NCI-H510A treated with DMSO at 0.1 percent for 48 hours (cell line): ENCODE measurements at places on chromosomes 2 and 18.

GRCh38 chr2:105915005-105915558 lies 170.4 kb downstream of the NCK2 start:
- no peak for DNase-seq

DNA sequence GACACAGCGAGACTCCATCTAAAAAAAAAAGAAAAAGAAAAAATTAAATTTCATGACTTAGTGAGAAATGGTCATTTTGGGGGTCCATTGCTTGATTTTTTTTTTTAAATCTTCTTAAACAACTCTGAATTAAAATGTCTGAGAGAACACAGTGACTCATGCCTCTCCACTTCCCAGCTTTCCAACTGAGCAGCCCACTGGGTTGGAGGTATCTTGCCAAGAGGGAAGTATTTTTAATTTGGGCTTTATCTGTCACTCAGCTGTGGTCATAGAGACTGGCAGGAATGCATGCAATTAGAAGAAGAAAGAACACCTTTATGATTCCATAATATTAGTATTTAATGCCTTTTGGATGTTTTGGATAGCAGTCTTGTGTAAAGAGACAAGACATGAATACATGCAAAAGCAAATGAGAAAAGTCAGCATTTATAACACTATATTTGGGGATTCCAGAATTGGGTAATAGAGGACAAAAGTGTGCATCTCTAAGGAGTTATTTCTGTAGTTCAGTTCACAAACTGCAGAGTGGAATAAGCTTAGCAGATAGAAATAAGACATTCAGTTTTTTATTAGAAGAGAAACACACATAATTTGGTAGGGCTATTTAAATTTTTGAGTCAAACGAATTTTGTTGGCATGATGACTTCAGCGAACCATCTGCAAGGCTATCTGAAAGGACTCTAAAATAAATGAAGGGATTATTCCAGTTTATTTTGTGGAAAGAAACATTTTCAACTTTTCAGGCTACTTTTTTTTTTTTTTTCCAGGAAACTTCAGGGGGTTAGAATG lies 254.8 kb downstream of the TGIF1 start:
- DNase-seq: no peak

DNA sequence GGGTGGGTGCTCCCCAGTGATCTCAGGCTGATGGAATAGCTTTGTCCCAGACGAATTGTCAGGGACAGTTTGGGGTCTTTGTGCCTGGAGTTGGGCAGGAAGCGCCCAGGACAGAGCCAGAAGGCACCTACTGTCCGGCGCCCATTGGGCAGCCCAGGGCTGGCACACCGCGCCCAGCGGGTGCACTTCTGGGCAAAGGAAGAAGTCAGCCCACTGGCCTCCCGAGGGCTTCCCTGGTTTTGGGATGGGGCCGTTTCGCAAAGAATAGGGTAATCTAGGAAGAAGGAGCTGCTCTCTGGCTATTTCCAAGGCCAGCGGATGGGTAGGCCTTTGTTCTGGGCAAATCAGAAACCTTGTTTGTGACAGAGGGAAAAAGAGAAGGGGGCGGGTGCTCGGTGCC lies 3.5 kb upstream of the SIX2 start:
- no peak for DNase-seq

GRCh38 chr2:71500426-71501079 lies 47.2 kb downstream of the DYSF start:
- no peak for DNase-seq

DNA sequence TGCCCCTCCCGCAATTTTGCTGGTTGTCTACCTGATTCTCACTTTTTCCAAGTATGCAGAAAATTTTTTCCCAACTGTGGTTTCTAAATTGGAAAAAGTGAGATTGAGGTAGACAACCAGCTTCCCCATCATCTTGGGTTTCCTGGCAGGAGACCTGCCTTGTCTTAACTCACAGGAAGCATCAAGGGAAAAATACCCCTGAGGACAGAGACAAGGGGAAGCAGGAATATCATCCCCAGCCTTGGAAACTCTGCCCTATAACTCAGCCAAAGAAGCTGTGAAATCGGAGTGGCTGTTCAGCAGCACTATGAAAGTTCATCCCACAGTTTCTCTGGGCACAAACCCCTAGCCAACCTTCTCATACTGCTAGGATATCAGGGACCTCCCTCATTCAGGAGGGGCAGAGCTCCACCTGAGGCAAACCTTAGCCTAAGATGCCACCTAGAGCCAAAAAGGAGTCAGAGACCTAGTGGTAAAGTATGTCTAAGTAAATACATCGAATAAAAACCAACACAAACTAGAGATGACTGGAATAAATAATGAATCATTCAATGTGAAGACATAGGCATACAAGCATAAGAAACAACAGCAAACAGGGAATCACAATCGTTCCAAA lies 68.2 kb downstream of the ZSWIM2 start:
- no peak for DNase-seq

- DNase-seq: no peak
Observed at GRCh38 chr18:79685281-79685680, 5.7 kb downstream of the CTDP1 start.

- DNase-seq: no peak
Observed at GRCh38 chr2:96359310-96359709, 23.7 kb downstream of the NCAPH start.

GRCh38 chr2:17971531-17972125 lies 93.2 kb downstream of the KCNS3 start:
- no peak for DNase-seq

- no peak for DNase-seq
Observed at GRCh38 chr2:185475914-185476313, 262.7 kb upstream of the FSIP2 start.

- DNase-seq: no peak
Observed at GRCh38 chr18:3906116-3906750, 456.3 kb downstream of the TGIF1 start.

DNA sequence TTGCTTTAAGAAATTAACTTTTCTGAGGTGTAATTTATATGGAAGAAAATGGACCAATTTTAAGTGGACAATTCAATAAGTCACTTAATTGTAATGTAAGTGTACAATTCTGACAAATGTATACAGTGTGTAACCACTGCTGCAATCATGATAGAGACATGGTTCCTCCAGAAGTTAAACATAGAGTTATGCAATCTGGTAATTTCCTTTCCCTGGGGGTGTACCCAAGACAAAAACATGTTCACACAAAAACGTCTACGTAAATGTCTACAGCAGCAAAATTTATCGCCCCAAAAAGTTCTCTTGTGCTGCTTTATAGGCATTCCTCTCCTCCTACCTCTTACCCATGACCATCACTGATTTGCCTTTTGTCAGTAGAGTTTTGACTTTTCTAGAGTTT lies 141.5 kb downstream of the AQP4 start:
- no peak for DNase-seq

- DNase-seq: no peak
Observed at GRCh38 chr2:55163274-55163721, 68.8 kb downstream of the CLHC1 start.

GRCh38 chr2:161983331-161983651 lies 90.7 kb downstream of the DPP4 start:
- DNase-seq: no peak

GRCh38 chr2:42854207-42854818 lies 61.9 kb upstream of the HAAO start:
- DNase-seq: no peak

GRCh38 chr2:221255862-221256261 lies 316.2 kb downstream of the EPHA4 start:
- DNase-seq: peak; percentile 19

DNA sequence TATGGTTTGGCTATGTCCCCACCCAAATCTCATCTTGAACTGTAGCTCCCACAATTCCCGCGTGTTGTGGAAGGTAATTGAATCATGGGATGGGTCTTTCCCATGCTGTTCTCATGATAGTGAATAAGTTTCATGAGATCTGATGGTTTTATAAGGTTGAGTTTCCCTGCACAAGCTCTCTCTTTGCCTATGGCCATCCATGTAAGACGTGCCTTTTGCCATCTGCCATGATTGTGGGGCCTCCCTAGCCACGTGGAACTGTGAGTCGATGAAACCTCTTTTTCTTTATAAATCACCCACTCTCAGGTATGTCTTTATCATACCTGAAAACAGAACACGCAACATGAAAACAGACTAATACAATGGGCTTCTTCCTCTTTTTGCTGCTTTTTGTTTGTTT lies 11.2 kb upstream of the C1D start:
- DNase-seq: no peak

GRCh38 chr2:208265371-208265800 lies 669 bp upstream of the PIKFYVE start:
- DNase-seq: no peak

GRCh38 chr2:49369101-49369500 lies 214.8 kb upstream of the FSHR start:
- no peak for DNase-seq

GRCh38 chr2:113057117-113057516 lies 1.9 kb upstream of the IL36RN start:
- no peak for DNase-seq

GRCh38 chr18:44691148-44691925 lies 10.6 kb downstream of the SETBP1 start:
- DNase-seq: no peak

DNA sequence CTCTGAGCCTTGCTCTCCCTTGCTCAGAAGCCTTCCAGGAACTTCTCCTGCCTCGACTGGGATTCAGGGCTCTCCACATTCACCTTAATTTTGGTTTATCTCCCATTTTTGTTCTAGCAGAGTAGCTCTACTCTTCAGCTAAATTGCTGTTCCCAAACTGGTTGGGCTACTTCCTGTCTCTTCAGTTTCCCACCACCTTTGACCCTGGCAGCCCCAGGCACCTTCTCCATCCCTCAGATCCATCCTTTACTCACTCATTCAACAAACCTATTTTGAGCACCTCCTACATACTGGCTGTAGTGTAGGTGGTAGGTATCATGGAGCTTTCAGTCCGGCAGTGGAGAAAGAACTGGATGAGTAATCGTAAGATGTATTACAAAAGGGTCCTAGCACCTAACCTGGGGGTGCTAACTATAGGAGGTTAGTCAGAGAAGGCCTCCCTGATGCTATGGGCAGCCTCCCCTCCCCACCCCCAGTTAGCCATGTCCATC lies 26.3 kb downstream of the MERTK start:
- no peak for DNase-seq

GRCh38 chr2:149906886-149907285 lies 319.3 kb upstream of the MMADHC start:
- DNase-seq: no peak

DNA sequence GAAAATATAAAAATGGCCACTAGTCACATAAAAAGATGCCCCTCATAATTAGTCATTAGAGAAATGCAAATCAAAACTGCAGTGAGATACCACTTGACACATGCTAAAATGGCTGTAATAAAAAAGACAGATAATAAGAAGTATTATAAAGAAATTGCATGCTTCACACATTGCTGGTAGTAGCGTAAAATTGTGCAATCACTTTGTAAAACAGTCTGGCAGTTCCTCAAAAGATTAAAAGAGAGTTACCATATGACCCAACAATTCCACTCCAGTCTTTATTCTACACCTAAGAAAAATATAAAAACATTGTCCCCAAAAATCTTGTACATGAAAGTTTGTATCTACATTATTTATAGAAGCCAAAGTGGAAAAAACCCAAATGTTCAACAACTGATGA lies 170.6 kb upstream of the FIGN start:
- DNase-seq: no peak

GRCh38 chr18:59357928-59358327 lies 1.1 kb downstream of the LMAN1 start:
- DNase-seq: peak; percentile 39

GRCh38 chr2:236338495-236339184 lies 74.4 kb upstream of the ASB18 start:
- no peak for DNase-seq

GRCh38 chr18:44546954-44547353 lies 133.7 kb upstream of the SETBP1 start:
- no peak for DNase-seq

GRCh38 chr2:198287706-198288105 lies 483.3 kb downstream of the PLCL1 start:
- peak; percentile 15 for DNase-seq

GRCh38 chr2:111986116-111986900 lies 68.8 kb upstream of the TMEM87B start:
- DNase-seq: no peak
